ENCODE measurements at places on chromosomes 2 and 18. TPM values are rescaled to one million over a fixed set of nuclear protein-coding genes. Genes with fewer than 3 reads are reported as not detected.

GRCh38 chr2:240129311-240129710 lies 6.8 kb downstream of the COPS9 start:
- peaks cover 55% of the 10 kb centered on the region for H3K36me3 ChIP-seq
- no peak for DNase-seq
- no peaks in the 10 kb centered on the region for H3K27me3 ChIP-seq
- no peak overlapping the region for H3K4me3 ChIP-seq
- no peak overlapping the region for H3K27ac ChIP-seq

DNA sequence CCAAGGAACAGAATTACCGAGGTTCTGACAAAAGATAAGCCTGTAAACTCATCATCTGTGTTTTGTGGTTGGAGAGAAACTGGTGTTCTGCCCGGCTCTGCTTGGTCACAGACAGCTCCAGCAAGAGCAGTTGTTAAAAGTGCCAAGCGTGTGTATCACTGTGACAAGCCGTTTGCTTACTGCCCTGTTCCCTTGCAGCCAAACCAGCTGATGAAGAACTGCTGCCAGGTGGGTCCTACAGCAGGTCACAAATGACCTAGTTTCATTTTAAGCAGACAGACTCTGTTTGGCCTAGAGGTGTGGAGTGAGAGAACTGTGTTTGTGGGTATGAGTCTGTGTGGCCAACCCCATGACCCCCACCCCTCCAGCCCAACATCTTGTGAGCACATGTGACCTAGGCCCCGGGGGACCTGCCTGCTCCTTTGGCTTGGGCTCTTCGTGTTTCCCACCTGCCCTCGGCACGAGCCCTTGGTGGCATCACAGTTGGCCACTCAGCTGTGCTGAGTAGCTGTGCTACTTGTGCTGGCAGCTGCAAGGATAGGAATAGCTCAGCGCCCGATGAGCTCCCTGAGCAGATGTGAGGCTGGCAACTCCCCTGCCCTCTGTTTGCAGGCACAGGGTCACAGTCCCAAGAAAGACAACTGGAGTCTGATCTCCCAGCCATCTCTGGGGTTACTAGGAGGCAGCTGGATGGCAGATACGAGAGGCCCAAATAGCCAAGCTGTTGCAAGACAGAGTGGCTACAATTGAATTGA lies 9.7 kb downstream of the OXER1 start:
- H3K27me3 ChIP-seq = no peaks in the 10 kb centered on the region
- peaks cover 9% of the 10 kb centered on the region for H3K36me3 ChIP-seq
- peaks cover 4% of the 10 kb centered on the region for H3K4me1 ChIP-seq
- no peak overlapping the region for H3K27ac ChIP-seq
- no peak overlapping the region for H3K4me3 ChIP-seq

DNA sequence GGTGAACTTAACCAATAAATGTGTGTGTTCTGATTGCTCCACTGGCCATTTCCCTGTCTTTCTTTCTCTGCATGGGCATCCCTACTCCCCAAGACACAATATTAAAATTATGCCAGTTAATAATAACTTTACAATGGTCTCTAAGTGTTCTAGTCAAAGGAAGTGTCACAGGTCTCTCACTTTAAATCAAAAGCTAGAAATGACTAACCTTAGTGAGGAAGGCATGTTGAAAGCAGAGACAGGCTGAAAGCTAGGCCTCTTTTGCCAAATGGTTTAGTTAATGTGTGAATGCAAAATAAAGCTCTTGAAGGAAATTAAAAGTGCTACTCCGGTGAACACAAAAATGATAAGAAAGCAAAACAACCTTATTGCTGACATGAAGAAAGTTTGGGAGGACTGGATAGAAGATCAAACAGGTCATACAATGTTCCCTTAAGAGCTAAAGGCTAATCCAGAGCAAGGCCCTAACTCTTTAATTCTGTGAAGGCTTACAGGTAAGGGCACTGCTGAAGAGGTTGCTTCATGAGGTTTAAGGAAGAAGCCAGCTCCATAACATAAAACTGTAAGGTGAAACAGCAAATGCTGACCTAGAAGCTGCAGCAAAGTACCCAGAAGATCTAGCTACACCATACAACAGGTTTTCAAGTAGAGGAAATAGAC lies 44.0 kb upstream of the ARHGAP15 start:
- H3K27ac ChIP-seq = no peak overlapping the region
- no peaks in the 10 kb centered on the region for H3K4me1 ChIP-seq
- H3K36me3 ChIP-seq = no peaks in the 10 kb centered on the region
- no peak overlapping the region for H3K4me3 ChIP-seq
- H3K27me3 ChIP-seq = no peaks in the 10 kb centered on the region

GRCh38 chr2:132607426-132608090 lies 62.4 kb downstream of the LYPD1 start:
- no peak for DNase-seq
- H3K4me3 ChIP-seq = no peak overlapping the region
- no peak overlapping the region for H3K27ac ChIP-seq
- H3K4me1 ChIP-seq = no peaks in the 10 kb centered on the region
- H3K36me3 ChIP-seq = no peaks in the 10 kb centered on the region

- no peaks in the 10 kb centered on the region for H3K36me3 ChIP-seq
- H3K4me3 ChIP-seq = no peak overlapping the region
- no peak for DNase-seq
- no peaks in the 10 kb centered on the region for H3K27me3 ChIP-seq
- no peaks in the 10 kb centered on the region for H3K4me1 ChIP-seq
- no peak overlapping the region for H3K27ac ChIP-seq
Measured at GRCh38 chr2:172031536-172031935, 31.8 kb downstream of the METAP1D start.

DNA sequence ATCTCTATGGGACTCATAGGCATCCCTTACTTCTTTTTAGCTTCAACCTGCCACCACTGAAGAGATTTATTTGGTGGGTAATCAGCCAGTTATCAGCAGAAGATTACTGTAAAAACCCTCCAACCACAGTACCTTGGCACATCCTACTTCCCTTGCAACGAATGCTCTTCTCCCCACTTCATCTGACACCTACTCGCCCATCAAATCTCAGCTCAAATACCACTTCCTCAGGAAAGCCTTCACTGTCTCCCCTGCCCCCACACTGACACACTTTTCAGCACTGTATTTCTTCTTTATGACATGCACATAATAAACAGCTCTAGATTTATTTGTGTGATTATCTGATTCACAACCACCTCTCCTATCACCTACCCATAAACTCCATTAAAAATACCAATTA lies 3.1 kb downstream of the KDSR start:
- no peaks in the 10 kb centered on the region for H3K27me3 ChIP-seq
- H3K4me1 ChIP-seq = peaks cover 33% of the 10 kb centered on the region
- H3K27ac ChIP-seq = no peak overlapping the region
- no peak overlapping the region for H3K4me3 ChIP-seq
- DNase-seq = no peak
- peaks cover 30% of the 10 kb centered on the region for H3K36me3 ChIP-seq

- DNase-seq = no peak
- no peak overlapping the region for H3K4me3 ChIP-seq
- no peak overlapping the region for H3K27ac ChIP-seq
- no peaks in the 10 kb centered on the region for H3K27me3 ChIP-seq
Measured at GRCh38 chr18:55557211-55557610, 30.8 kb downstream of the TCF4 start.

DNA sequence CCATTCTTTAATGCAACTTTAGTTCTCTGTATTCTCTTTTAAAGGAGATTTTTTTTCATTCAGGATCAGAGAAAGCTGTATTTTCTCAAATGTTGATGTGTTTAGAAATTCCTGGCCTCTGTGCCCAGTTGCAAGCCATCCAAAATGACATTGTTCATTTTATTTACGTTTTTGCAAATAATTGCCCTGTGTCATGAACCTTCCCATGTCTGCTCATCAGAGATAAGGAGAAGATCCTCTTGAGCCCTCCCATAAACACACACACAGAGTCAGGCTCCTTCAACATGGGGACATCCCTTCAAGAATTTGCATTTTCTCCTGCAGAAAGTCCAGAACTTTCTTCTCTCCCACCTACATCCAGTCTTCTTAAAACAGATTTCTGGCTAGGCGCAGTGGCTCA lies 258.8 kb downstream of the GBX2 start:
- no peaks in the 10 kb centered on the region for H3K4me1 ChIP-seq
- H3K36me3 ChIP-seq = no peaks in the 10 kb centered on the region
- DNase-seq = no peak
- peaks cover 7% of the 10 kb centered on the region for H3K27me3 ChIP-seq

GRCh38 chr2:8679567-8679826 lies 2.4 kb upstream of the ID2 start:
- no peaks in the 10 kb centered on the region for H3K36me3 ChIP-seq
- DNase-seq = no peak

GRCh38 chr2:151931030-151931611 lies 102.9 kb upstream of the ARL5A start:
- no peak for DNase-seq
- no peaks in the 10 kb centered on the region for H3K4me1 ChIP-seq
- H3K4me3 ChIP-seq = no peak overlapping the region
- H3K27me3 ChIP-seq = peaks cover 7% of the 10 kb centered on the region

DNA sequence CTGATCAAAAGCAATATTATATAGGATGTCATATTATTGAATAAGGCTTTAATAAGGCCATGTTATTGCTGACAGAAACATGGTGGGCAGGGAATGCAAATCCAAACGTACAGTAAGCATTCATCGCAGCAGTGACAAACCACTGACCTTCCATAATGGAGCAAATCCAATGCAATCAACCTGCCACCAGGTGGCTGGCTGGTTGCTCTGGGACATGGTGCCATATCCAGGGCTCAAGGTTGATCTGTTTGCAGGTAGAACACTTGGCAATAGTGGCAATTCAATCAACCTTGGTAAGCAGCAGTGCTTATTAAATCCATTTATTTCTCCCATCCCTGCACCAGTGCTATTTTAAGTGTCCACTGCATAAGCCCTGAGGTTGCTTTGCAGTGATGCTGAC lies 75.4 kb downstream of the CERKL start:
- H3K4me1 ChIP-seq = peaks cover 2% of the 10 kb centered on the region
- H3K4me3 ChIP-seq = no peak overlapping the region
- no peaks in the 10 kb centered on the region for H3K36me3 ChIP-seq
- no peaks in the 10 kb centered on the region for H3K27me3 ChIP-seq
- H3K27ac ChIP-seq = no peak overlapping the region
- DNase-seq = no peak

- no peaks in the 10 kb centered on the region for H3K27me3 ChIP-seq
- DNase-seq = no peak
- no peak overlapping the region for H3K4me3 ChIP-seq
Measured at GRCh38 chr2:52387937-52388590, 1356.1 kb upstream of the NRXN1 start.

GRCh38 chr2:180115269-180115668 lies 108.2 kb upstream of the CWC22 start:
- H3K27ac ChIP-seq = no peak overlapping the region
- DNase-seq = no peak
- no peaks in the 10 kb centered on the region for H3K36me3 ChIP-seq

DNA sequence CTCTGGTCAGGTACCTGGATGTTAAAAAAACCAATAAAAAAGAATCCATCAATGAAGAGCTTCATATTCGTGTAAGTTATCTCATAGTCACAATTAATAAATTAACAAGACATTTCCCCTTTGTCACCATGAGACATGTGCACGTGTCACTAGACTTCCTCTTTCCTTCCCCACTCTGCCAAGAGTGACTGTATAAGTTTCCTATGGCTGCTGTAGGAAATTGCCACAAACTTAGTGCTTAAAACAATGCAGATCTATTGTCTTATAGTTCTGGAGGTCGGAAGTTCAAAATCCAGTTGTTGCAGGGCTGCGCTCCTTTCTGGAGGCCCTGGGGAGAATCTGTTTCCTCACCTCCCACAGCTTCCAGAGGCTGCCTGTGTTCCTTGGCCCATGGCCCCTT lies 35.8 kb downstream of the SLC9A4 start:
- H3K4me1 ChIP-seq = no peaks in the 10 kb centered on the region
- peaks cover 8% of the 10 kb centered on the region for H3K27me3 ChIP-seq
- no peaks in the 10 kb centered on the region for H3K36me3 ChIP-seq
- H3K27ac ChIP-seq = no peak overlapping the region
- H3K4me3 ChIP-seq = no peak overlapping the region
- DNase-seq = no peak

GRCh38 chr2:134274121-134274520 lies 20.2 kb downstream of the MGAT5 start:
- no peak overlapping the region for H3K4me3 ChIP-seq
- no peaks in the 10 kb centered on the region for H3K27me3 ChIP-seq
- H3K4me1 ChIP-seq = peaks cover 13% of the 10 kb centered on the region
- peaks cover 24% of the 10 kb centered on the region for H3K36me3 ChIP-seq
- DNase-seq = no peak

DNA sequence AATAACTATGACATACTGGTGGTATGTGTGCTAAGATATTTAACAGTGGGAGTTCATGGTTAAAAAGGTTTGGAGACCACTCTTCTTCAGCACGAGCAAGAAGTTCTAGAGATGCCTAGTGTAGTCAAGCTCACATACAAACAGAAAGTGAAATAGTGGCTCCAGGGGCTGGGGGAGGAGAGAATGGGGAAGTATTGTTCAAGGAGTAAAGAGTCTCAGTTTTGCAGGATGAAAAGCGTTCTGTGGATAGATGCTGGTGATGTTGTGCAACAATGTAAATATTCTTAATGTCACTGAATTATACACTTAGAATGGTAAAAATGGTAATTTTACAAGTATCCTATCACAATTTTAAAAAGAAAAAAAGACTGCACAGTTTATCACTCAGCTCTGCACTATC lies 29.0 kb upstream of the EPAS1 start:
- no peak overlapping the region for H3K4me3 ChIP-seq
- no peaks in the 10 kb centered on the region for H3K36me3 ChIP-seq
- DNase-seq = no peak
- no peaks in the 10 kb centered on the region for H3K4me1 ChIP-seq

GRCh38 chr2:133712369-133712768 lies 144.1 kb upstream of the NCKAP5 start:
- no peaks in the 10 kb centered on the region for H3K36me3 ChIP-seq
- H3K27me3 ChIP-seq = peaks cover 2% of the 10 kb centered on the region
- no peak overlapping the region for H3K4me3 ChIP-seq
- DNase-seq = no peak
- H3K27ac ChIP-seq = no peak overlapping the region

Gene RSAD2
- 4.6 TPM for total RNA-seq

Gene CHRNA1
- total RNA-seq = 0.17 TPM

Gene LRRC30
- total RNA-seq = not detected

Gene HTR2B
- not detected for total RNA-seq

Gene IL36A
- total RNA-seq = not detected

Gene FIGN
- not detected for total RNA-seq

Gene FAHD2A
- total RNA-seq = 26.5 TPM

Gene PIAS2
- total RNA-seq = 36.3 TPM
